CD4-positive, alpha-beta memory T cell (primary cell): ENCODE measurements at places on chromosomes 11 and 22. TPM values are rescaled to one million over a fixed set of nuclear protein-coding genes. Genes with fewer than 3 reads are reported as not detected.

DNA sequence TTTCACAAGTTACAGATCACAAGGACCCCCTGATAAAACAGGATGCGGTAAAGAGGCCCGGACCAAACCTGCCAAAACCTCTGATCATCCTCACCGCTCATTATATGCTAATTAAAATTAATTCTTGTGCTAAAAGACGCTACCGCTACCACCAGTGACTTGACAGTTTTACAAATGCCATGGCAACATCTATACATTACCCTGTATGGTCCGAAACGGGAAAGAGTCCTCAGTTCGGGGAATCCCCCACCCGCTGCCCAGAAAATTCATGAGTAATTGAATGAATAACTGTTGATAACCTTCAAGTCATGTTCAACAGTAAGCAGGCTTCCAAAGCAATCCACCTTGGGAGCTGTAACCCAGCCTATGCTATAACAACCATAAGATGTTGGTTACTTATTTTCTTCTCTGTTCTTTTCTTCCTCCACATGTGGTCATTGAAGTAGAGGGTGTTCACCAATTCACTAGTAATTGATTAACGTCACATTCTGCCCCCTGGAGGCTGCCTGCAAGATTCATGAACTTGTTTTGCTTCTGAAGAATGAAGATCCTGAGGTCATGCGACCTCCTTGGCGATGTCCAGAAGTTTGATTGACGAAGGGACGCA is 20.6 kb downstream of the APOBEC3H start:
- no peak overlapping the region for H3K4me3 ChIP-seq
- peaks cover 35% of the 10 kb centered on the region for H3K4me1 ChIP-seq
- H3K36me3 ChIP-seq: no peaks in the 10 kb centered on the region
- H3K27me3 ChIP-seq: no peaks in the 10 kb centered on the region
- peak overlapping the region; percentile 52 for H3K27ac ChIP-seq

- H3K27me3 ChIP-seq: no peaks in the 10 kb centered on the region
- no peaks in the 10 kb centered on the region for H3K36me3 ChIP-seq
- no peak for DNase-seq
- H3K4me3 ChIP-seq: no peak overlapping the region
Measured at GRCh38 chr22:19981171-19981960, 35.3 kb downstream of the ARVCF start.

DNA sequence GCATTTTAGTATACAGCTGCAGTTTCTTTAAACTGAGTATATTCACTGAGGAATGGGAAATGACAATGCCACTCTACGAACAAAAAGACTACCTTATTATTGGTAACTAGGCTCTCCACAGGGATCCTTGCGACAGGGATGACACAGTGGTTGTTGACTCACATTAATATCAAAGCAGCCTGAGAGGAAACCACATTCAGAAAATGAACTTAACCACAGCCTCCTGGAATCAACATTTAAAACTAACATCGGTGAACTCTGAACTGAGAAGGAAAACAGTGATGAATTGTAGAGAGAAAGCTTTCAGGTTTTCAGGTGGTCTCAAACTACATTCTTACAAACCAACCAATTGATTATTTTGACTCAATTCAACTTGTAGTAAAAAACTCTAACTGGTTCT is 90.3 kb upstream of the MTMR2 start:
- peak overlapping the region; percentile 44 for H3K27ac ChIP-seq
- no peaks in the 10 kb centered on the region for H3K36me3 ChIP-seq
- peak; percentile 66 for DNase-seq
- peaks cover 59% of the 10 kb centered on the region for H3K4me1 ChIP-seq
- no peaks in the 10 kb centered on the region for H3K27me3 ChIP-seq

DNA sequence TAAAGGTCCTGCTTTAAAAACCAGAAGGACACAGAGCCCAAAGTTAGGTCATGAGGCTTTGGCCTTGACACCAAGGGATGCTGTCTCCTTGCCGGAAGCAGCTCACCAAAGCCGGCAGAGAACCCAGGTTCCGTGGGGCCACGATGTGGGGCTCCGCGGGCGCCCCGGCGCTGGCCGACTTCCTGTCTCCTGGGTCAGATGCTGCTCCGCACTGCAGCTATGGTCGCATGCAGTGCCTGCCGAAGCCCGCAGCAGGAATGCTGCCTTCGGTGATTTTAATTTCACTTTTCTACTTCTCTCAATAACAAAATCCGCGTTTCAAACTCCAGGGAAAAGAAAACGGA is 454 bp upstream of the OTUB1 start:
- peak overlapping the region; percentile 96 for H3K27ac ChIP-seq
- H3K4me3 ChIP-seq: peak overlapping the region; percentile 96
- H3K27me3 ChIP-seq: no peaks in the 10 kb centered on the region
- H3K36me3 ChIP-seq: peaks cover 7% of the 10 kb centered on the region

DNA sequence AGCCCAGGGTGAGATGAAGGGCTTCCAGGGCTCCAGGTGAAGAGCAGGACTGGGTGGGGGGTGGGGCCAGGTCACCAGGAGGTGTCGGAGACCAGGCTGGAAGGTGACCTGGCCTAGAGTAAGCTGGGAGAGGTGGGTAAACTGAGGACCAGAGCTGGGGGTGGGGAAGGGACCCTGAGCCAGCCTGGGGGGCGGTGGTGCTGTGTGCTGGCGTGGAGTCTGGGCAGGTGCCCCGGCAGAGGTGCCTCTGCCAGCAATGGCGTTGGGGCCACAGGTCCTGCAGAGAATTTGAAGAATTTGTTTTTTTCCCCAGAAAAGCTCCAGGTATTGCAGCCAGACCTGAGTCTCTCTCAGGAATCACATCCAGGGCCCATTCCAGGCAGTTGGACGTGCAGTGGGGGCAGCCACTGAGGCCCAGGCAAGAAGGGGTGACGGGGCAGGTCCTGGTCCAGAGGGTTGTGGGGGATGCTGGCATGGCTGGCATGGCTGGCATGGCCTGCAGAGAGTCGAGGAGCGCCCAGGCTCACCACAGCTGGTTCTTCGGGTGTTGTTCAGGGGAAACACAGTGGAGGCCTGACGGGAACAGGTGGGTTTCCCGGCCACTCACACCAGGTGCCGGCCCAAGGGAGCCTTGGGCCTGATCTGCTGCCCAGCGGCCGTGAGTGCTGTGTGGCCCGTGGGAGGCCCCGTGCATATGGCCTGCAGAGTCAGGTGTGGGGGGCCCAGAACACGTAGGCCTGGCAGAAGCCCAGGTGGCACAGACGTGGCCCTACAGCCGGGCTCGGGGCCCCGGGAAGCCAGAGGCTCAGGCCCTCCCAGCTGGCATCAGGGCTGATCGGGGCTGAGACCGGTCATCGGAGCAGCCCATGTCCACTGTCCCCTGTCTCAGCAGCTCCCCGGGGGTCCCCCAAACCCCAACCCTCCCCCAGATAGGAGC is 6.4 kb upstream of the MUC6 start:
- no peaks in the 10 kb centered on the region for H3K36me3 ChIP-seq
- H3K27me3 ChIP-seq: no peaks in the 10 kb centered on the region
- H3K4me1 ChIP-seq: no peaks in the 10 kb centered on the region

GRCh38 chr11:38562562-38562961 is 1964.5 kb upstream of the RAG2 start:
- no peaks in the 10 kb centered on the region for H3K27me3 ChIP-seq
- no peak for DNase-seq

- DNase-seq: no peak
- no peaks in the 10 kb centered on the region for H3K36me3 ChIP-seq
Measured at GRCh38 chr11:35558513-35558912, 33.1 kb upstream of the PAMR1 start.

DNA sequence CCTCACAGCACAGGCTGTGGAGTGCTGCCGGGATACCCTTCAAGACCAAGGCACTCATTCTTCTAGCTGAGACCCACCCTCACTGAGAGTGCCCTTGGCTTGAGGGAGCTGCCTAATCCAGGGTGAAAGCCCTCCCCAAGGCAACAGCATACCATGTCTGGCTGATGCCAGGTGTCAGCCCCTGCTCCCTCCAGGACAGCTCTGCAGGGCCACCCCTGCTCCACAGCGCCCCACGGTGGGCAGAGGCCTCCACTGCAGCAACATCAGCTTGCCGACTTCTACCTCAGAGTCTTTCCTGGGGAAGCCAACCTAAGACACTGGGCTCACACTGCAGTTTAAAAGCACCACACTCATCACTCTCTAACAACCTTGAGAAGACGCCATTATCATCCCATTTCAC is 29.0 kb downstream of the TTLL1 start:
- no peak overlapping the region for H3K4me3 ChIP-seq
- H3K27ac ChIP-seq: no peak overlapping the region
- peaks cover 5% of the 10 kb centered on the region for H3K36me3 ChIP-seq
- H3K27me3 ChIP-seq: no peaks in the 10 kb centered on the region
- DNase-seq: peak; percentile 9

GRCh38 chr11:78573681-78574080 is 983 bp downstream of the NARS2 start:
- H3K4me3 ChIP-seq: peak overlapping the region; percentile 47
- no peak for DNase-seq
- no peaks in the 10 kb centered on the region for H3K27me3 ChIP-seq
- peaks cover 28% of the 10 kb centered on the region for H3K4me1 ChIP-seq

- no peaks in the 10 kb centered on the region for H3K27me3 ChIP-seq
- H3K27ac ChIP-seq: no peak overlapping the region
- no peaks in the 10 kb centered on the region for H3K36me3 ChIP-seq
- H3K4me1 ChIP-seq: peaks cover 53% of the 10 kb centered on the region
- H3K4me3 ChIP-seq: no peak overlapping the region
- no peak for DNase-seq
Measured at GRCh38 chr11:73753938-73754337, 6.9 kb downstream of the RAB6A start.

DNA sequence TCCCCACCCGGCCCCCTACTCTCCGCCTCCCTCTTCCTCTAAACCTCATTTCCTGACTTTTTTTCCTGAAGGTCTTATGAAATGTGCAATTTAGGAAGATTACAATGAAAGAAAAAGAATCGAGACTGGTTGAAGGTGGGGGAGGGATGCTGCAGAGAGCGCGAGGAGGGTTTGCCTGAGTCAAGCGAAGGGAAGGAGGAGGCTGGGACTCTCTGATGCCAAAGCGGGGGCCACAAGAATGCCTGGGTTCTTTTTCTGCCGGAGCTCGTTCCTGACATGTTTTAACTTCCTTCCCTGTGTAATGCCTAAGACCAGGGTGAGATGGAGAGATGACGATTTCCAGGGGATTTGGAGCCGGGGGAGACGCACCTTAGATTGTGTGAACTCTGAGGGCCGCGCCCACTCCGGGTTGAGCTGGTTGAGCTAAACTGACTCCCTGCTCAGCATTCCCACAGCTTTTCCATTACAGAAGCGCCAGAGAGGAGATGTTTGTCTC is 270.5 kb upstream of the SORL1-AS1 start:
- no peak overlapping the region for H3K27ac ChIP-seq
- H3K36me3 ChIP-seq: no peaks in the 10 kb centered on the region
- DNase-seq: no peak
- no peak overlapping the region for H3K4me3 ChIP-seq
- H3K27me3 ChIP-seq: no peaks in the 10 kb centered on the region

DNA sequence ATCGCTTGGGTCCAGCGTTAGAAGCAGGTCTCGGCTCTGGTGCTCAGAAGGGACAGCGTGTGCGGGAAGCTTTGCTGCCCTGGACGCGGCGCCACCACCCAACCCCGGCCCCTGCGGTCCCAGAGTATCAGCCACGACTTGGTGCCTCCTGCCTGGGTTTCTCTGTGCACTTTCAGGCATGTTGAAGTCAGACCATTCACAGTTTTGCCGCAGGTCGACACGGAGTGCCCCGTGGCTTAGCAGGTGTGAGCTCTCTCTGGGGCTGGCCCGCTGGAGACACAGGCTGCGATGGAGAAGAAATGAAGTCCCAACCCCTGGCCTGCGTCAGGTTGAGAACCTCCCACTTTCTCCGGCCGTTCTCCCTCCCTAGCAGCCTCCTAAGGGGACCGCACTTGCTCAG is 494.5 kb downstream of the BRD1 start:
- H3K27ac ChIP-seq: no peak overlapping the region
- H3K4me3 ChIP-seq: no peak overlapping the region
- no peaks in the 10 kb centered on the region for H3K27me3 ChIP-seq
- no peaks in the 10 kb centered on the region for H3K36me3 ChIP-seq

DNA sequence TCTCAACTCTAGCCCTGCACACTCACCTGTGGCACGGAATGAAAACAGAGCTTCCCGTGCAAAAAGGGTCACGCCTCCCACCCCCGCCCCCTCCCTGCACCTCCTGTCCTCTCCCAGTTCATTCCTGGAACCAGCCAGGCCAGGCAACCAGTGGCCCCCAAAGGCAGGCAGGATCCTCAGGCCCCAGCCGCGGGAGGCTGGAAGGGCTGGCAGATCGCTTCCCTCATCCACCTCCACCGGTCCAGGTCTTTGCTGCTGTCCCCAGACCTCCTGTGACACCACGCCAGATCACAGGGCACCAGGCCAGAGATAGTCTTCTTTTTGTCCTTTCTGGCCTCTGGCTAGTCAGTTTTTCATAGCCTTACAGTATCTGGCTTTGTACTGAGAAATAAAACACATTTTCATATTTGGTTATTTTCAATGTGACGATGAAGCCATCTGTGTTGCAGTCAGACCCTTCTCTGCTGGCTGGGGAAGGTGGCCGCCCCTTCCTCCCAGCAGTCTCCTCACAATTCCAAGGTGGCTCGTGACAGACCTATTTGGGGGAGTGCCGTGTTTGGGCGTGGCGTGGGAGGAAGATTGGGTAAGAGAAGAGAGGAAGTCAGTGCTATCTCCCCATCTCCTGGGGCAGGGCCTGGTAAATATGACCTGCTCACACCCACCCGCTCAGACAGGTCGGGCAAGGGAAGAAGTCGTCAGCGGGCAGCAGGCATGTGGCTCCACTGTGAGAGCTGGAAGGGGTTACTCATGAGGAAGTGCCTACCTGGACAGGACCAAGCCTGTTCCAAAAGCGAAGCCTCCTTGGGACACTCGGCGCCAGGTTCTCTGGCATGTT is 9.1 kb downstream of the SSH3 start:
- peaks cover 45% of the 10 kb centered on the region for H3K4me1 ChIP-seq
- H3K4me3 ChIP-seq: no peak overlapping the region
- DNase-seq: peak; percentile 46
- no peaks in the 10 kb centered on the region for H3K36me3 ChIP-seq
- peak overlapping the region; percentile 55 for H3K27ac ChIP-seq
- H3K27me3 ChIP-seq: no peaks in the 10 kb centered on the region

- no peaks in the 10 kb centered on the region for H3K27me3 ChIP-seq
- no peaks in the 10 kb centered on the region for H3K4me1 ChIP-seq
Measured at GRCh38 chr11:101341578-101341977, 212.0 kb upstream of the PGR start.

GRCh38 chr11:23865341-23865975 is 631.4 kb upstream of the LUZP2 start:
- no peaks in the 10 kb centered on the region for H3K27me3 ChIP-seq
- H3K4me1 ChIP-seq: no peaks in the 10 kb centered on the region
- no peak overlapping the region for H3K4me3 ChIP-seq

Gene CSNK2A3
- 1.0 TPM for total RNA-seq
